ENCODE measurements at places on chromosomes 1 and 21.

DNA sequence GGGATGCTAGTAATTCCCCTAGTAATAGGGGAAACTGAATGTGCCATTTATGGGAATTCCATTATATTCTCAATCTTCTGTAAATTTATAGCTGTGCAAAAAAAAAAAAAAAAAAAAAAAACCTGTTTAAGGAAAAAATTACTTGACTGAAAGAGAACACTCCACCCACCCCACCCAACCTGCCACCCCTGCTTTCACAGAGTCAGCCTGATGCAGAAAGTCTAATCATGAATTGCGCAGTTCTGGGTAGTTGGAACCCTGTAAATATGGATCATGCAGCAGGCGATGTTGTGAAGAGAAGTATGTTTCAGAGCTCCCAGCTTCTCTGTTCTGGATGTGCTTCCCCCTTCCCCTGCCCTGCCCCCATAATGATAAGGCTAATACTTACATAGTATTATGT is 19.6 kb upstream of the LAMC2 start:
- DNase-seq: no peak

DNA sequence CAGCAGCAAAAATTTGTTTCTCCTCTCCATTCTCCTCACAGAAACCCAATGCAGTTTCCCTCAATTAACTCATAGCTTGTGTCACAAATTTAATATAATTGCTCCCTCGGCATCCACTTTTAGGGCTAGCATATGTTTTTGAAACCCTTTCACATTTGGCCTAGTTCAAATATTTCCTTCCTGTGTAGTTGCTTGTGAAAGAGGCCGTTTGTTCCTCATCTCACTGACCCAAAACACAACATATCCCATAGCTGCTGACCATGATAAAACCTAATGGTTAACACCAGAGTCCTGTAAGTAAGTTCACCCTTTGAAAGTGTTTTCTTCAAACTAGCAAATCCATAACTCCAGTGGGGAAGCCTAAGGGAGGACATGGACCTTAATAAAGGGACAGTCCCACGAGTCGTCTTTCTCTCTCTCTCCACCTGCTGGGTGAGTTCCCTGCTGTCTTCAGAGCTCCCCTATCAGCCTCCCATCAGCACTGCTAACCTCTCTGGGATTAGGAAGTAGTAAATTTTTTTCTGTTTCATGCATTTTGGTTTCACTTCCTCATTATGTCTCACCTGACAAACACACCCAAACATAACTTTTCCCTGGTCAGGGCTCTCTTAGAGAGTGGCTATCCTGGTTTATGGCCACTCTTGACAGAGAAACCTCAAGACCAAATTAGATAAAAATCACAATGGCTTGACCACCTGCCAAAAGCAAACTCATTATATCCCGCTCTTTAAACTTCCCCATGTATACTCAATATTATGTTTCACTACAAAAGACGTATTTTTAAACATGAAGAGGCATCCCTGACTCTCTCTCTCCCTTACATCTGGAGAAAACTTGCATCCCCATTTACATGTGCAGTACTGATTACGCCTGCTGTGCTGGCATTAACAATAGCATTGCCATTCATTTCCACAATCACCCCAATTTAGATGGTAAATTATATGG is 177.7 kb upstream of the HP1BP3 start:
- DNase-seq: no peak

DNA sequence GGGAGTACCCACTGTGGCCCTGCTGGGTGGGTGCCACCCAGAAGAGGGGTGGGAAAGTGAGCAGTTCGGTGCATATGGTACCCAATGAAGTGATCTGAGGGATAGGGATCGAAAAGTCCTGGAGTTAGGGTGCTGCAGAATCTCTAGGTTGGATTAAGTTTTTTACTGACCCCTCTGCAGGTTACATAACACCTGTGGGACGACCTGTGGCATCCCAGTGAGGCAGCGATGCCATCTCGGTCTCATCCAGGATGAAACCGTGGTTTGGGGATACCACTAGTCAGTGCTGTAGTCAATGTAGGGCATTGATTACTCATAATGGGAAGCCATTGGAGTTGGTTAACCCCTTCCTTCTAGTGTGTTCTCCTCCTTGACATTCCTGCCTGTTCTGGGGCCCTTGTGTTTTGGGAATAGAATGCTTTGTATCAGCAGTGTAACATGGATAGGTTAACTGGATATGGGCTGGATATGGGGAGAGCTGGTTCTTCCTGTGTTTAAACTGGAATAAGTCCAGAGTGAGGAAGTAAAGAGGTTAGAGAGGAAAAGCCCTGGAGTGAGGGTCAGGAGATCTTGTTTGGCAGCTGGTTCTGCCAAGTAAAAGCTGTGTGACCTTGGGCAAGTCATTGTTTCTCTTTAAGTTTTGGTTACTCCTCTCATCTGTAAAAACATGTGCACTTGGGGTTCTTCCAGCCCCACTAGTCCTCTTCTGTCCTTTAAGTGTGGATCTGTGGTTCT is 42.8 kb upstream of the ATF3 start:
- no peak for DNase-seq

- no peak for DNase-seq
Measured at GRCh38 chr1:53847980-53848379, 9.9 kb upstream of the NDC1 start.

DNA sequence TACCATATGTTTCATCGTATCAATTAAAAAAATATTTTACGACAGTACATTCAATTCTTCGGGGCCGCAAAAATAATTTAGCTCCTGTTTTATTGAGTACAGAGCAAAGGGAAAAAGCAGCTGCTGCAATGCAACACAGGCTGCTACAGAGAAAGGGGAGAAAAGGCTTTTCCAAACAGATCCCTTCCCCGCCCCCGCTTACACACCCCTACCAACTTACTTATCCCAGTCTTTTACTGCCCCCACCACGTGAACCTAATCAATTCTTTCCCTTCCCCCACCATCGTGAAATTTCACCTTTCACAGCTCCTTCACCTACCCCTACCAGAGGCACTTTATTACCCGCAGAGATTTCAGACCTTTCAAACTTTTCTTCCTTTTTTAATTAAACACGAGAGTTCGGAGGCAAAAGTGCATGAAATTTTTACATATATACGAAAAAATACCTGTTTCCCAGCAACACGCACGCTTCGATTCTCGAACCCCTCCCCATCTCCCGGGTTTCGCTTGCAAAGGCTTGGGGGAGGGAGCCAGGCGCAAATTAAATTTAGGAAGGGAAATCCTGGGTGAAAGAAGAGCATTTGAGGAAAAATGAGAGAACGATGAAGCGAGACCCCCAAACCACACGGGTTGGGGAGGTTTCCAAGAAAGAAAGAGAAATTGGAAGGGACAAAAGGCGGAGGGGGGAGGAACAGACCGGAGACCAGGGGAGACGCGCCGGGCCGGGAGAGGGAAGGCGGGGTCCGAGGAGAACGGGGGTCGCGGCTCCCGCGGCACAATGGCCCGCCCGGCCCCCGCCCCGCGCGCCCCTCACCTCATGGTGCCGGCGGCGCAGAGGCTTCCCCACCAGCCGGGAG is 823 bp downstream of the ENAH start:
- DNase-seq: no peak

Data from activated CD4-positive, alpha-beta T cell treated with anti-CD3 and anti-CD28 coated beads, Interleukin-2, amount 50 U/mL, for 4 hours (primary cell).